CD8-positive, alpha-beta T cell (primary cell): ENCODE measurements at places on chromosomes 13 and 19.

DNA sequence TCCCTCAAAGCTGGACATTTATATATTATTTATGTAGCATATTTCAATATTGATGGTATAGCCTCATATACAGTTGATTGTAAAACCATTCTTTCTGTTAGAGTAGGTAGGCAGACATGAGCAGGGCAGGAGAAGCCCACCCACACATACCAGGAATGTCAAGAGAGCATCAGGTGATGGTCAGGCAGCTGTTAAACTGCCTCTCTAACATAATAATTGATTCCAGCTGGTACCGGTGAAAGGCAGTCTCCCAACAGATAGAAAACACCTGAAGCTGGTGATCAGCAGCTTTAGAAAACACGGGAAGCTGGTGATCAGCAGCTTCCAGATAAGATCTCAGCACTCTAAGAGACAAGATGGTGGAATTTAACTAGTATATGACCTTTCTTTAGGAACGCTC is 132.9 kb downstream of the SLITRK6 start:
- DNase-seq = no peak

DNA sequence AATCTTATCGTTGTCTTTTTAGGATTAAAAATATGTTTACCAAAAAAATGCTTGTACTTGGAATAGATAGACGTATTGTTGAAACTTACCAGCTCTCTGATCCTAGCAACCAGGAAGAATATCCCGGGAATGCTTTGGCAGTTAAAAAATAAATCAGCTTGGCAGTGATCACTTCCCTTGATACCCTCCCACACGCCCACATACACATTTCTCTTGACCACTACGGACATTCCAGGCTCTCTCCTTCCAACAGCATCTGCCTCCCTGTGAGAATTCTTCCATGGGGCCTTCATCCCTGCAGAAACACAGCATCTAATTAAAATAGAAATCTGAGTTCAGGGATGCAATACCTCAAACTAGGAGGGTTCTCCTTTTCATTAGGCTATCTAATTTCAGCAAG is 57.9 kb downstream of the THSD1 start:
- no peak for DNase-seq

- no peak for DNase-seq
These were observed 173.8 kb upstream of the SOX1 start for GRCh38 chr13:111893071-111893606.

GRCh38 chr19:8648240-8648639 is 17.8 kb downstream of the NFILZ start:
- no peak for DNase-seq

GRCh38 chr19:50835785-50836542 is 2.6 kb upstream of the KLK15 start:
- peak; percentile 60 for DNase-seq

DNA sequence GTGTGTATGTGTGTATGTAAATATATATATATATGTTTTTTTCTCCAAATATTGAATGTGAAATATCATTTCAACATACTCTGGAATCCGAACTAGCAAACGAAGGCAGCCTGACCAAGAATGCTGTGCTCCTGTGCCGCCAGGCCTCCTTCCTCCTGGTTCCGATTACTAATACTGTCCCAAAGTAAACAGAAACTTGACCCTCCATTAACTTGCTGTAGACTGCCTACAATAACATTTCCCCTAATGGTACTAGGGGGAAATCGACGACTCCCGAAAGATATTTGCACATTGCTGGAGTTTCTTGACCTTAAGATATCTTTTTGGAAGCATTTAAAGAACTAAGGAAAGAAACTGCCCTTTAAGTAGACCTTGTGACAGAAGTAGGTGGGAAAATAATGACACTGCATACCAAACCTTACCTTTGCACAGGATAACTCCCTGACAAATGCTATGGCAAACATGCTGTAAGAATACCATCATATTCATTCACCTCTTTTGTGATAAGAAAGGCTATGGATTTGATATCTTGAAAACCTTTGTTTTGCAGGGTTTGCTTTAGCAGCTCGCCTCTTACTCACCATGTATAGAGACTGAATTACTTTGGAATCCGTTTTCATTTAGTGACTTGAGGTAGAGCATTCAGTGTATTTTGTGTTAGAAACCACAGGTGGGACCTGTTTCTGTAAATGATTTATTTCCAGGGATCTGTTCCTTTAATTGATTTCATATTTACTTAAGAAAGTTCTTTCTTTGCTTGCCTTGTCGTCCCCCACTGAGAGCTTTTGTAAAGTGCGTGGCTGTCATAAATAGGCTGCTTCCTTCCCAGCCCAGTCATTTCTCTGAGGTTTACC is 80.1 kb downstream of the KLF5 start:
- no peak for DNase-seq

- no peak for DNase-seq
These were observed 213.7 kb downstream of the RFC3 start for GRCh38 chr13:34031610-34032009.

DNA sequence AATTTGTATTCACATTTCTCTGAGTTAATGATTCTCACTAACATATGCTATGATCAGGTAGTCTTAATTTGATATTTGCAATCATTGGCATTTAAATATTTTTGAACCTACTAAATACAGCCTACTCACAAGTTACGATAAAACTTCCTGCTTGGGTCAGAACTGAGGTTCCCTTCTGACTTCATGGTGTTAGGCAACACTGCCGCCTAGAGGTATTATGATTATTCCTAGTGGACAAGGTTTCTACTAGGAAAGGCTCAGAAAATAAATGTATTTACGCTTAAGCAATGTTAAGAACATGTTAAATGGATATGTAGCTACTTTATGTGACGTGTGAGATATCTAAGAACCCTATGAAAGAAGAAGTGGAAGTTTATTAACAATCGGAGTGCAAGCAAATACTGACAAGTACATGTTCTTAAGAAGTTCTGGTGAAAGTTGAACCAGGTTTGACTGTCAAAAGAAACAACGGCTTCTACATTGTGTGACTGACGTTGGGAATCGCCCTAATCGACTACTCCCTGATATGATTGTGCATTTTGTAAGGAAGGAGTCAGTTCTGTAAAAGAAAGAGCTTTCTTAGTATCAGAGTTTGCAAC is 1395.8 kb downstream of the SLITRK5 start:
- no peak for DNase-seq

GRCh38 chr19:17205237-17206140 is 9.7 kb upstream of the USE1 start:
- peak; percentile 69 for DNase-seq

DNA sequence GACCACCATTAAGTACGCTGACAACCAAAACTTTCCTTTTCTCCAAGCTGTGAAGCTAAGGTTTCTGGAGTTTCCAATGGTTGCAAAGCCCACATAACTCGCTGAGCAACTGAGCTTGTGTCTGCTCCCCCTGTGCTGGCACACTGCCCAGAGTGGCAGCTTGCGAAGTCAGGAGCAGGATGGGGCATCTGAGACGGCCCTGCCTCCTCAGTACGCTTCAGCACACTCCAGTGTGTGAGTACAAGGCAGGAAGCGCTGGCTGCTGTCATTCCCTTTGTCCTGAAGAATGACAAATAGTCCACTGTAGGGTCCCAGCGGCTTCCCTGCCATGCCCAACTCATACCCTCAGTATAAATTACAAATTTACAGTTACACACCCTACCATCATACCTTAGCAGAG is 51.5 kb downstream of the SKA3 start:
- DNase-seq = no peak
